ENCODE measurements at places on chromosomes 11 and 22. TPM values are rescaled to one million over a fixed set of nuclear protein-coding genes. Genes with fewer than 3 reads are reported as not detected.

DNA sequence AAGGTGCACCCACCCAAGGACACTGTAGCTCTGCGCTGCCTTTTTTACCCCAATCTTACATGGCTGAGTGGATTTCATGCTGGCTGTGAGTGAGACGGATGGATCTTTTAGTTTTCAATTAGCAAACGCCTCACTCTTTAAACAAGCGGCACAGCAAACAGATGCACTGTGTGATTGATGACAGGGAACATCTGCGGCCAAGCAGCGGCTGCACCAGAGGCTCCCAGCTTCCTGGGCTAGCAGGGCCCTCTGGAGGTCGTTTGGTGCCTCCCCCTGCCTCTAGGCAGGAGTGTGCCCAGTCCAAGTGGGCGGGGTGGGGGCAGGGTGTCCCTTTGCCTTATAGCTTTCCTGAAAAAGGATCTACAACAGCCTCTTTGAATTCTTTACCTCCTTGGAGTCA, 2.1 kb upstream of the DRD2 start:
- no peak for DNase-seq

GRCh38 chr11:64894070-64894811, 15.8 kb upstream of the EHD1 start:
- peak; percentile 92 for DNase-seq

- DNase-seq: no peak
Measured at GRCh38 chr11:113806406-113806805, 26.8 kb downstream of the CLDN25 start.

- DNase-seq: no peak
Measured at GRCh38 chr22:39487826-39488520, 14.1 kb upstream of the MIEF1 start.

TEX12 gene
- total RNA-seq: not detected

DNAJB7 gene
- total RNA-seq: not detected

GRCh38 chr11:57639321-57640067, 10.2 kb downstream of the YPEL4 start:
- DNase-seq: no peak

DNA sequence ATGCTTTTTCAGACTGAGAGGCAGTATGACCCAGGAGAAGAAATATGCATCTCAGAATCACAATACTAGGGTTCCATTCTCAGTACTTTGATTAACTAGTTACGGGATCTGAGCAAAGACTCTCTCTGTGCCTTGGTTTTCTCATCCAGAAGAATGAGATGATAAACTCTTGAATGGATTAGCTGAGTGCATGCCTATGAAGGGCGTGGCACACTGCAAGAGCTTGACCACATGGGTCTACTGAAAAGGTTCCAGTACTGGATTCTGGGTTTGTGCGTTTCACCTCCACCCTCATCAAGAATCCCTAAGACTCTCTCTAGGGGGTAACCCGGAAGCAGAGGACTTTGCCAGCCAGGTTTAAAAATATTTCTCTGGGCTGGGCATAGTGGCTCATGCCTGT, 25.6 kb downstream of the PGA5 start:
- no peak for DNase-seq

IGF2 gene
- total RNA-seq: 124 TPM

SCGB1D4 gene
- total RNA-seq: not detected

DNA sequence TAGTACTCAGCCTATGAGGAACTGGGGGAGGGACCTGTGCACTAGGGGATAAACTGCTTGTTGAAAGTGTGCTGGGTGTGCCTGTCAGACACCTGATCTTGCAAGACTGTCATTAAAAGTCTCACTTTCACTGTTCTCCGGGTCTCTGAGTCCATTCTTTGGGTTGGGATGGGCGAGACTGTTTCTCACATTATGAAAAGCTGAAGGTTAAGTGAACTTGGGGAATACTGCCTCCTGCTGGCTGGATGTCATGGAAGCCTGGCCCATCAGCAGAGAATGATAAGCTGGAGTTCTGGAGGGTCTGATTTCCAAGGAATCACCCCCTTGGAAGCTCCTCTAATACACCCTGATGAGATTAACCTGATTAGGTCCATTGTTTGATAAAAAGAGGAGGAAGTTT, 9.0 kb upstream of the VPREB1 start:
- no peak for DNase-seq

- no peak for DNase-seq
Measured at GRCh38 chr22:46584081-46584921, 35.9 kb upstream of the GRAMD4 start.

DNA sequence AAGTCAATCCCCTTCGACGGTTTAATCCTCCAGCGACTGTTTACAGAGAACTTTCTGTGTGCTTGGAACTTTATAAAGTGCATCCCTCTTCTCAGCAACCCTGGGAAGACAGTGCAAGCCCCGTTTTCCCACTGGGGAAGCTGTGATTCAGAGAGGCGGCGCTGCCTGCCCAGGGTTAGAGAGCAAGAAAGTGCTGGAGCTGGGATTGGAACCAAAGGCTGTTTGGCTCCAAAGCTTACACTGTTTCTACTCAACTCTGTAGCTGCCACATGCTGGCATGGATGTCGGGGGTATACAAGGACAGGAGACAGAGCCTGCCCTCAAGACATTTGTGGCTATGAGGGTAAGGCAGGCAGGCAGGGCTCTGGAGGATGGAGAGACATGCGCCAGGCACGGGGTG, 13.0 kb downstream of the FBLN1 start:
- no peak for DNase-seq

DNA sequence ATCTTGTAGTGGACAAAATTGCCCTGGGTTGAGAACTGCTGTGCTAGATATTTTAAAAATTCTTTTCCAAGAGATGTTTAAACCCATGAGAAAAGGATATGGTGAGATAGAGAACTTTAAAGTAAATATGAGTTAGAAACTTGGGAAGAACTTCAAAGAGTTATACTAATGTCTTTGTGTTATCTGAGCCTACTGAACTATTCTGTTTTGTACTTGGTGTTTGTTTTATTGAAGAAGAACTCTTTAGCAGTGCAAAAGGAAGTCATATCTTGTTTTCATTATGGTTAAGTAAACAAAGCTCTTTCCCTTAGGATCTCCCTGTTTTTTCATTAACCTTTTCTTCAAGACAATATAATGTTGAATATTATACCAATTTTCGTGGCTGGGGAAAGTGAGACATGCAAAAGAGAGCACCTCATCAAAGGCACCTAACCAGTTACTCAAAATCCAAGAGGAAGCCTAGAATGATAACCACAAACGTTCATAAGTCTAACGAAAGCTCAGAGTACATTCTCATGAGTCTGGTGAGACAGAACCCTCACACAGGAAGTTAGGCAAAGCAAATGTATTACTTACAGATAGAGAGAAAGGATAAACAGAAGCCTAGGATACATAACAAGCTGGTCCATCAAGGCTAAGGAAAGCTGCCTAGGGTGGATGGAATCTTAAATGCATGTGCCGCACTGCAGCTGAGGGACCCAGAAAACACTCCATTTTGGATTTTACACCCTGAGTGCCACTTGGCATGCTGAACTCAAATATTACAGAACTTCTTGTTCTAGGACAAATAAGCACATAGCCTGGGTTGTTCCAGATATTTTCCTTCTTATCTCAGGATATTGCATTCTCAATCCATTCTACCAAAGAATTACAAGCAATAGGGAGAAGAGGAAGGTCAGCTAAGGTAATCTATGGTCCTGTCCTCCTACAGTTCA, 112.5 kb upstream of the ANO3 start:
- DNase-seq: no peak

PACSIN2 gene
- 95.5 TPM for total RNA-seq

OR4A16 gene
- not detected for total RNA-seq

WNT11 gene
- 11.7 TPM for total RNA-seq

GRCh38 chr11:111917312-111917711, 1.4 kb upstream of the C11orf52 start:
- DNase-seq: no peak

GRCh38 chr11:65557280-65558001, 718 bp downstream of the LTBP3 start:
- DNase-seq: no peak

- DNase-seq: no peak
Measured at GRCh38 chr11:48669146-48669545, 180.6 kb downstream of the OR4A47 start.

ARSA gene
- total RNA-seq: 111 TPM

- DNase-seq: no peak
Measured at GRCh38 chr11:131488238-131488637, 117.8 kb downstream of the NTM start.

DNA sequence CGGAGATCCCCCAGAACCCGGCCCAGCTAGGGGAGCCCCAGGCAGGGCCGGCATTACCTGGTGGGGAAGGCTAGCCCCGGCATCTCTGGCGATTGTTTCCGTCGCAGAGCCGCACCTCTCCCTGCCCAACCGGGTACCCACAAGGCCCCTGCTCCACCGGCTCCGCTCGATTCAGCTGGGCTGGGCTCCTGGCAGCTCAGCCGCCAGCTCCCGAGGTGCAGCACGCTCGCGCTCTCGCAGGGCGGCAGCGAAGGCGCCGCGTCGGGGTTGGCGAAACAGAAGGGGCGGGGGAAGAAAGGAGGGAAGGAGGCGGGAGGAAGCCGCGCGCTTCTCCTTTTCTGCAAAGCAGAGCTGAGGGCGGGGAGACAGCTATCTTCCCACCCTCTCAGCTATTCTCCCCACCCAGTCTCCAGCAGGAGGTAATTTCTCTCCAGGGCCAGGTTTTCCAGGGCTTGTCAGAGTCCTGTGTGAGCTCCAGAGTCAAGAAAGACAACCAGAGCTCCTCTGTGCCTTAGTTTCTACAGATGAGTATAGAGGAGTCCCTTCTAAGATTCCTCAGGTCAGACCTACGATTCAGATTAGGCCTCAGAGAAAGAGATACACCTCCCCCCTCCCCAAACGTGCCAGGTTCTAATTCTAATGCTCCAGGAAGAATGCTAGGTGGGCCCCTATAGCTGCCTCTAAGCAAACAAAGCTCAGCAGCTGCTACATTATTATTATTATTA, 62.0 kb downstream of the PAK1 start:
- peak; percentile 46 for DNase-seq

CRACR2B gene
- total RNA-seq: 20.5 TPM

All from ascending aorta (tissue), 2 donors.